ENCODE measurements at places on chromosomes 11 and 22.

DNA sequence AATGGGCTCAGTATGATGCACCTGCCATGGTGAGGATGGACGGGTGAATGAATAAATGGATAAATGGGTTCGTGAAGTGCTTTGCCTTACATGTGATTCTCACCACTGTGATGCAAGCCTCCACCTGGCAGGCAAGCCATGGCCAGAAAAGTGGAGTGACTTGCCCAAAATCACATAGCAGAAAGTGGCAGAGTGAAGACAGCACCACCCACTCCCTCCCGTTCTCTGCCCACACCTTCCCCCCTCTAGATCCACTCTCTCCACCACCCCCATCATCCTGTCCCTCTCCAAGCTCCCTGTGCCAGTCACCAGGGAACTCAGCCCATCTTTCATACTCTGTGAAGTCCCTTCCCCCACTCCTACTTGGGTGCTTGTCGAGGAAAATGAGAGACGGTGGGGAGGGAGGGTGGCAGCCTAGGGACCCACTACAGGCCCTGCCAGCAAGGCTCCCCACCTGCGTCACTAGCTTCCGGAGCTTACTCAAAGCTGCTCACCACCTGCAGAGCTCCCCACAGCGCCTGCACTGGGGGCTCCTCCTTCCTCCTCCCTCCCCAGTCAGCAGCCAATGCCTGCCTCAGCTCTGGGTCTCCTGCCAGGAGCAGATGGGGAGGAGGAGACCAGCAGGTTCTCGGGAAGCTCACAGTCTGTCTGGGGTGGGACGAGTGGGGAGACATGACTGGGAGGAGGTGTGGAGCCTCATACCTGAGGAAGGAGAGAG, 82.3 kb downstream of the PDE2A start:
- DNase-seq = no peak

DNA sequence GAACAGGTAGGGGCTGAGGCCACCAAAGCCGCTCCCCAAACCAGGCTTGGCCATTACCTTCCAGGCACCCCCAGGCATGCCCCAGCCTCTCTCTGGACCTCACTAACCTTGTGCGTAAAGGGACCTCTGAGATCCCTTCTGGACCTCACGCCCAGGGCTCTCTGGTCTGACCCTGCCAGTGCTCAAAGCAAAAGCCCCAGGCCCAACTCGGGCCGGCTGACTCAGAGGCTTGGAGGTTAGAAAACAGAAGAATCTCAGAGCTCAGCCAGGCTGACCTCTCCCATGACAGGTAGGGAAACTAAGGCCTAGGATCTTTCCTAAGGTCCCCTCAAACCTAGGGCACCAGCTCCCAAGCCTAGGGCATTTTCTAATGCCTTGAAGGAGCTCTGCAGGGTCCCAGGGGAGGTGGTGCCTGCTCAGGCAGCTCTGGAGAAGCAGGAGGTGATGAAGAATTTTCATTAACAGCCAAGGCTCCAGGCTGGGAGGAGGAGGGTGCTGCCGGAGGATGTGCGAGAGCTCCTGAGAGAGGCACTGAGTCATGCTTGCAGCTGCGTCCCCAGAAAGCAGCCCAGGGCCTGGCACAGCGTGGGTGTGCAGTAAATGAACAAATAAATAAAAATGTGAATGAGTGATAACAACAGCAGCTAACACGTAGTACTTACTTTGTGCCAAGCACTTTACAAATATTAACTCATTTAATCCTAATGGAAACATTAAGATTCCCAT, 25.6 kb downstream of the ARRB1 start:
- DNase-seq = no peak

GRCh38 chr11:73028611-73029010, 113.5 kb downstream of the FCHSD2 start:
- DNase-seq = no peak

DNA sequence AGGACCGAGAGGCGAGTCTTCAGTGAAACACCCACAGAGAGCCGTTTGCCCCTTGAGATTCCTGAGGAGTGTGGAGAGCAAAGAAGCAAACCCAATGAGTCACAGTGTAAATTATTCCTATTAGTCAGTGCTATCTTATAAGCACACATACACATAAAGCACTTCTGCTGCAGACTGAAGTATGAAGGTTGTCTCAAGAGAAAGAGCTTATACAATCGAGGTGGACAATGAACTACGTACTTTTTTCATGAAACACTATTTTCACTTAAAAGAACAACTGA, 37.3 kb downstream of the GALNT18 start:
- DNase-seq = no peak

- DNase-seq = no peak
Measured at GRCh38 chr11:125376117-125376516, 119.9 kb downstream of the FEZ1 start.

GRCh38 chr11:34314936-34315335, 42.9 kb downstream of the ABTB2 start:
- DNase-seq = no peak

Data from NCI-H187 treated with DMSO at 0.1 percent for 48 hours (cell line).